Nasal cavity respiratory epithelium epithelial cell of viscerocranial mucosa (primary cell): ENCODE measurements at places on chromosomes 11 and 22. TPM values are rescaled to one million over a fixed set of nuclear protein-coding genes. Genes with fewer than 3 reads are reported as not detected.

The CBL gene
- 9.9 and 14.6 TPM in 2 replicates for total RNA-seq

The LMO2 gene
- 0.34 and 0.93 TPM in 2 replicates for total RNA-seq

The SYTL2 gene
- total RNA-seq, result 2.4 and 9.0 TPM in 2 replicates

The C22orf23 gene
- total RNA-seq, result under 0.01 TPM in 1 of 2 replicates, not detected in the other

The ST14 gene
- total RNA-seq, result 65.6 and 189 TPM in 2 replicates

The OR56A3 gene
- total RNA-seq, result not detected in 2 replicates

The CRYBB2 gene
- not detected in 2 replicates for total RNA-seq

The EXPH5 gene
- total RNA-seq, result 24.3 and 27.4 TPM in 2 replicates

The RTN3 gene
- total RNA-seq, result 34.2 and 62.9 TPM in 2 replicates

The SHANK2 gene
- 2.7 and 9.8 TPM in 2 replicates for total RNA-seq

The OR8A1 gene
- total RNA-seq, result not detected in 2 replicates

The NAALAD2 gene
- total RNA-seq, result not detected in 2 replicates

The PIK3IP1 gene
- 6.8 and 25.0 TPM in 2 replicates for total RNA-seq

The SLCO2B1 gene
- total RNA-seq, result not detected in 2 replicates

The THAP7 gene
- 16.7 and 37.3 TPM in 2 replicates for total RNA-seq

The INPP5J gene
- total RNA-seq, result 0.34 and 1.1 TPM in 2 replicates

The FOLR3 gene
- total RNA-seq, result 19.7 and 23.6 TPM in 2 replicates

The ADM gene
- 127 and 150 TPM in 2 replicates for total RNA-seq

The OR8D4 gene
- total RNA-seq, result not detected in 2 replicates

The EHF gene
- total RNA-seq, result 256 and 478 TPM in 2 replicates

The CST6 gene
- total RNA-seq, result 1.7 and 2.6 TPM in 2 replicates

The PELI3 gene
- total RNA-seq, result 9.6 and 14.3 TPM in 2 replicates

The GLB1L3 gene
- 1.3 and 3.8 TPM in 2 replicates for total RNA-seq

The GAL gene
- 0.28 and 1.4 TPM in 2 replicates for total RNA-seq

The PATE2 gene
- total RNA-seq, result not detected in 2 replicates

The LMF2 gene
- 11.6 and 37.9 TPM in 2 replicates for total RNA-seq

The MED15 gene
- 16.1 and 58.8 TPM in 2 replicates for total RNA-seq

The TMEM179B gene
- total RNA-seq, result 24.3 and 35.5 TPM in 2 replicates

The ARHGAP8 gene
- total RNA-seq, result 10.3 and 30.9 TPM in 2 replicates

The PVALB gene
- total RNA-seq, result not detected in 2 replicates

The BATF2 gene
- 0.34 and 0.57 TPM in 2 replicates for total RNA-seq

The PKDREJ gene
- under 0.01 TPM in 1 of 2 replicates, not detected in the other for total RNA-seq

The SNAP29 gene
- total RNA-seq, result 8.2 and 10.1 TPM in 2 replicates

The KRTAP5-2 gene
- not detected in 2 replicates for total RNA-seq

The OSM gene
- total RNA-seq, result not detected in 2 replicates

The DDTL gene
- total RNA-seq, result 0.28 and 1.7 TPM in 2 replicates

The IL18BP gene
- total RNA-seq, result 0.68 and 3.2 TPM in 2 replicates

The MUC15 gene
- total RNA-seq, result 1.7 and 4.7 TPM in 2 replicates
